ENCODE measurements at places on chromosomes 4 and X.

DNA sequence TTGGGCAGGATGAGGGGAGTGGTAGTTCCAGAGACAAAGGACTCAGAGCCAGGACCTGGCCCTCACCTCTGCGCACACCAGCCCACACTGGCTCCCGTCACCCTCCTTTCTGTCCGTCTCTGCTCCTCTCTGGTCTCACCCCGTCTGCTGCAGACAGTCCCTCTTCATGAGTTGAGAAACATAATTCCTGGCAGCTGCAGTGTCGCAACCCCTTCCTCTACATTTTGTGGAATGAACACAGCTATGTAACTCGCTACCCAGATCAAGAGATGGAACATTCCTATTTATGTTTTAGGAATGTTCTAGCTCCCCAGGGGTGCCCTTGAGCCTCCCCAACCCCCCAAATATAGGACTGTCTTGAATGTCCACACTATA, 59.3 kb downstream of the SHROOM2 start:
- no peak for DNase-seq

DNA sequence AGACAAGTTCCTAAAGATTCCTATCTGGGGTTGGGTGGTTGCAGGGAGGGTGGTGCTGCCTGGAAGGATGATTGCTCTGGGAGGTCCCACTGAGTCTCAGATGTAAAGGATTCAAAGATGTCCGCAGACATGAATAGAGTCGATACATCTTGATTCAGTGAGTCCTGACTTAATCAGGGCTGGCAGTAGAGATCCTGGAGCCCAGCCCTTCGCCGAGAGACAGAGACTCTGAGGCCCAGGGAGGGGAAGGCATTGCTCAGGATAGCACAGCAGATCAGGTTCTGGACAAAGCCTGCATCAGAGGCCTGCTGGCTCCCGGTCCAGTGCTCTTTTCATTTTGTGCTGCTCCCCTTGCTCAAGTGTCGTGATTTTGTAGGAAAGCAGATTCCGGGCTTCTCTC, 21.7 kb downstream of the PJA1 start:
- DNase-seq: no peak

DNA sequence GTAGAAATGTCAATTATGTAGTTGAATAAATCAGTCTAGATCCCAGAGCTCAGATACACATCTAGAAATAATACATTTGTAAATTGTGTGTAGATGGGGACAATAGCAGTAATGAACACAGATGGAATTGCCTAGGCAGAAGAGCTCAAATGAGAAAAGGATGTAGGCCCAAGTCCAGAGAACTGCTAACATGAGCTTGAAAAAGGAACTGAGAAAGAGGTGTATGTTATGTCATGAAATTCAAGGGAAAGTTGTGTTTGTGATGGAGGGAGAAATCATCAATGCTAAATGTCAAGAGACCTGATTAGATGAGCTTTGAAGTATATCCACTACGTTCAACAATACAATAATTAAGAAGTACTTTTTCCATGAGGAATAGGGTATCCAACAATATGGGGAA, 376.6 kb upstream of the ATOH1 start:
- no peak for DNase-seq

DNA sequence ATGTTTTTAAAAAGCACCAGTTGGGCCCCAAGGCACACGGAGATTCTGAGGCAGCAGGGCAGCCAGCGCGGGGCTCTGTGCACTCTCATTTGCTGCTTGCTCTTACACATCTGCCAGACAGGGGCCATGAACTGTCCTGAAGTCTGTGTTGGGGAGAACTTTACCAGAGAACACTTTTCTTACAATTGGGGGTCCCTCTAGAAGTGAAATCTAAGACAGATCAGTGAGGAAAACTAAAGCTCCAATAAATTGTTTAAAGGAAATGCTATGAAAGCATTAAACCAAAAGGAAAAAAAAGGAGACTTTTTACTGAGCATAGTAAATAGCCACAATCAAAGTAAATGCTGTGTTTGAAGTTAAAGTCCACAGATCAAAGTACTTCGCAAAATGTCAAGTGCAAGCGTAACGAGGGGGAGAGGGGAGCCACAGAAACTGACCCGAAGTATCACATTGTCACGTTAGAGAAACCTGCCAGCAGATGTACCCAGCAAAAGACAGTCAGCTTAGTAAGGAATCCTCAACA, 37.8 kb downstream of the SORBS2 start:
- DNase-seq: no peak

DNA sequence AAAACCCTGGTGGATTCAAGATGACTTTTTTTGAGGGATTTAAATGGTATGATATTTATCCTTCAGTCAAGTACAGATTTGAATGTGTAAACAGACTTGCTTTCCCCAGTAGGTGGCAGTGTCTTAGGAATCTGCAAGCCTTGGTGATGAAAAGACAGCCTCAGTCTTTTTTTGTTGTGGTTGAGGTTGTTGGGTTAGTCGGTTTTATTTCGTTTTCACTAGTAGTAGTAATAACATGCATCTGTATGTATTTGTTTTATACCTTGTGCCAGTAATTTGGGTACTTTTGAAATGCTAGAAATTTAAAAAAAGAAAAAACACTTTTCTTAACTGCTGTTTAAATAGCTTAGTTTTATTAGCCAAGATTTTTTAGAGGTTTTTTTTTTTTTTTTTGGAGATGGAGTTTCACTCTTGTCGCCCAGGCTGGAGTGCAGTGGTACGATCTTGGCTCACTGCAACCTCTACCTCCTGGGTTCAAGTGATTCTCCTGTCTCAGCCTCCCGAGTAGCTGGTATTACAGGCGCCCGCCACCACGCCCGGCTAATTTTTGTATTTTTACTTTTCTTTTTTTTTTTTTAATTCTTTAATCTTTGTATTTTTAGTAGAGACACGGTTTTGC, 39.2 kb downstream of the COPS4 start:
- peak; percentile 90 for DNase-seq

DNA sequence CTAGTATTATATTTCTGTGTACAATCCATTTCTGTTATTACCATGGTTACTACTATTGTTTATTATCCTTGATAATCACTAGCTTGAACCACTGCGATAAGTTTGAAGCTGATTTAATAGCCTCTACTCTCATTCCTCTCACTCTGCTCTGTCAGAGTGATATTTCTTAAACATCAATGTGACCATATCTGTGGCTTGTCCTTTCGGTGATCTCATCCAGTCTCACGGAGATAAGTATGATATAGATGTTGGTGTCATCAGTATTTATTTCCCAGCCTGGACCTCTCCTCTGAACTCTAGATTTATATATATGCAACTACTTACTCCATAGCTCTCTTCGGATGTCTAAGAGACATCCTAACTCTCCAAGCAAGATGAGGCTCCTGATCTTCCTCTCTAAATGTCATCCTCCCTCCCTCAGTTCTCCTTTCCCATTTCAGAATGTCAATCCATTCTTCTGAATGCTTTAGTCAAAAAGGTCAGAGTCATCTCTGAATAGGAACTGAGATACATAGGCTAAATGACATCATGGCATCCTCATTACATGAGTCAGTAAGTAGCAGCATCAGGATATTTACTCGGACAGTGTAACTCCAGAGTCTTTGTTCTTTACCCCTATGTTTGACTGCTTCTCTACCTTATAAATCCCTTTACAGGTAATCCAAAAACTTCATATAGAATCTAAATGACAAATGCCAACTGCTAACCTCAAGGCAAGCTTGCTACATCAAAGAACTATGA, 129.5 kb downstream of the PACRGL start:
- DNase-seq: no peak

GRCh38 chr4:157514711-157515110, 294.2 kb downstream of the GRIA2 start:
- no peak for DNase-seq

GRCh38 chr4:143021384-143021783, 163.3 kb upstream of the USP38 start:
- no peak for DNase-seq

DNA sequence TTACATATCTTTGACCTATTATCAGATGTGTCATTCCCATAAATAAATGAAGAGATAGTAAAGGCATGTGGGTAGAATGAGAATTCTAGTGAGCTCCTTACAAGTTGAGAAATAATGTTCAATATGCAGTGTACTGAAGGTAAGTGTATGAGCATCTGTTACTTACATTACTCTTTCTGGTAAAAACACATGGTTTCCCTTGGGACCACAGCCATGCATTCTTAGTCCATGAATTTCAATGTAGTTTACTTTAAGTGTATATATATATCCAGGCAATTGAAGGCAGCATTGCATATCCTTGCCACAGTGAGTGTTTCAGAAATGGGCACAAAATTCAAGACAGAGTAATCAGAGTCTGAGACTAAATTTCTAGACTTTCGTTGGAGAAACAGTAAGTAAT, 277.2 kb downstream of the CXXC4 start:
- DNase-seq: no peak

DNA sequence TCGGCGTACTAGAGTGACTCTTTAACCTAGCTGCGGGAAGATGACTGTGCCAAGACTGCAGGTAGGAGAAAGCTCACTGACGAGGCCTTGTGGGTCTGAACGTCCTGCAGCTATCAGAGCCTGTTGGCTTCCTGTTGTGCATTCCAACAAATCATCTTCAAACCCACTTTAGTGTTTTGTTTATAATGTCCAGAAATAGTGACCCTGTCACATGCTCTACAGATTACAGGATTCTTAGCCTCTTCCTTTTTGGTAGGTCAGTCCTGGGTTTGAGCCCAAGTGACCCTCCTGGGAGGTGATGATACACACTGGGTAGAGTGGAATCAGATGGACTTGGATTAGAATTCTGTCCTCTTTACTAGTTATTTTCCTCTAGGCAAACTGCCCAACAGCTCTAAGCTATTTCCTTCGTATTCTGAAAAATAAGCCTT, 33.2 kb downstream of the HTT start:
- no peak for DNase-seq

DNA sequence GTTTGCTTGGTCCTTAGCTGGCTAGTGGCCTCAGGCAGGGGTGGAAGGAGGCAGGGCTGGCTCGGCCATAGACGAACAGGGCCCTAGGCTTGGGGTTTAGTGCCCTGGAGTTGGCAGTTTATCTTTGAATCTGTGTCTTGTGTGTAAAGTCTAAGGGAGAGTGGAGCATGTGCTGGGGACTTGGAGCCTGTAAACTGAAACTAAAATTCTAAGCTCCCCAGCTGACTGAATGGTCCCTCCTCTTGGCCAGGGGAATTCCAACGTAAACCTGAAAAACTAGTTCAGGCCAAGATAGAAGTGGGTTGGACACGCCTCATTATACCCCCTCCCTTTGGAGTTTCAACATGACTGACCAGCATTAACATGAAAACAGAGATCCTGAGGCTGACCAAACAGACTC, 46.1 kb upstream of the GPR78 start:
- no peak for DNase-seq

DNA sequence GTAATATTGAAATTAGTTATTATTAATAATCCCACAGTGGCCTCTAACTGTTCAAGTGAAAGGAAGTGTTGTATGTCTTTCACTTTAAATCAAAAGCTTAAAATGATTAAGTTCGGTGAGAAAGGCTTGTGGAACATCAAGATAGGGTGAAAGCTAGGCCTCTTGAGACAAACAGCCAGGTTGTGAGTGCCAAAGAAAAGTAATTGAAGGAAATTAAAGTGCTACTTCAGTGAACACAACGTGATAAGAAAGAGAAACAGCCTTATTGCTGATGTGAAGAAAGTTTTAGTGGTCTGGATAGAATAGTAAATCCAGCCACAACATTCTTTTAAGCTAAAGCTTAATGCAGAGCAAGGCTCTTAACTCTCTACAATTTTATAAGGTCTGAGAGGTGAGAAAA, 42.6 kb upstream of the IL13RA2 start:
- no peak for DNase-seq

DNA sequence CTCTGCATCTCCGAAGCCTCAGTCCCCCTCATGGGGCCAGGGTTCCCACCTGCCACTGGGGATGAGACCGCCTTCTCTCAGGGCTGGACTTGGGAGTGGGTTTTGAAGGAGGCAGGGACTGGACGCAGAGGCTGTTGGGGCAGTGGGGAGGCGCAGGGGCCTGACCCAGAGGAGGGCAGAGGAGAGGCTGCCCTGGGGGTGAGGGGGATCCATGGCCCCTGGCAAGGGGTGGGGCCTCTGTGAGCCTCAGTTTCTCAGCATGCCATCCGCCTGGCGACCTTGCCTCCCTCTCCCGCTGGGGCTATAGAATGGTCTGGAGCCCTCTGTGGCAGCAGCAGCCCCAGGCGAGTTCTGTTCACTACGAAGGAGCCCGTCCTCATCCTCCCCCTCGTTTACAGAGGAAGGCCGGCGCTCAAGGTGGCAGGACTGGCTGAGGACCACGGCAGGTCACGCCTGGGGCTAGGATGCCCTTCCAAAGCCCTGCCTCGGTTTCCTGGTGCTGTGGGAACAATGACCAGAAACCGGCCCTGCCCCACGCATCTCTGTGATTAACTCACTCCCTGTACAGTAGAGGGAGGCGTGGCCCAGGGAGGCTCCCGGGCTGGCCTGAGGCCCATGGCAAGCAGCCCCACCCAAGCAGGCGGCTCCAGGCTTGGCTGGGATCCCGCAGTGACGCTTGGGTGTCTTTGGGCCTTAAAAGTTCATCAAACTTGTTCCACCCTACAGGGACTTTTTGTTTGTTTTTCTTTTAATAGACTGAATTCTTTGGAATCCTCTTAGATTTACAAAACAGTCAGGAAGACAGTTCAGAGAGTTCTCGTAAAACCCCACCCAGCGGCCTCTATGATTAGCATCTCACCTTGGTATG, 16.0 kb upstream of the SH3TC1 start:
- DNase-seq: no peak

GRCh38 chr4:31702326-31702725, 982.2 kb downstream of the PCDH7 start:
- DNase-seq: no peak

GRCh38 chr4:91502365-91502764, 801.4 kb upstream of the GRID2 start:
- peak; percentile 4 for DNase-seq

DNA sequence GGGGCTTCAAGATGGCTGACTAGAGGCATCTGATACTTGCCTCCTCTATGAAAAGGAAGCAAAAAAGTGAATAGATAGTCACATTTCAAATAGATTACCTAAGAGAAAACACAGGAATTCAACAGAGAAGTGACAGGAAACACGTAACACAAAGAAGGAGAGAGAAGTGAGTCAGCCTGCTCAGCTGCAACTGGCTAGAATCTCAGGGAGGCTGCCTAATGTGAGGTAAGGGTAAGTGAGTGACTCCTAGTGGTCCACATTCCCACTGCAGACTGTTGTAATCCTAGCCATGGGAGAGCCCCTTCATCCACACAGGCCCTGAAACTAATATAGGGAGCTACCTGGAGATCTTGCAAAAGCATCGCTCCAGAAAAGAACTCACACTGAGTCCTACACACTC, 179.2 kb downstream of the SLC7A11 start:
- no peak for DNase-seq

Data from Kasumi-1 (cell line).